Liver (tissue), 10 donors: ENCODE measurements at places on chromosomes 5 and 9. TPM values are rescaled to one million over a fixed set of nuclear protein-coding genes. Genes with fewer than 3 reads are reported as not detected.

DNA sequence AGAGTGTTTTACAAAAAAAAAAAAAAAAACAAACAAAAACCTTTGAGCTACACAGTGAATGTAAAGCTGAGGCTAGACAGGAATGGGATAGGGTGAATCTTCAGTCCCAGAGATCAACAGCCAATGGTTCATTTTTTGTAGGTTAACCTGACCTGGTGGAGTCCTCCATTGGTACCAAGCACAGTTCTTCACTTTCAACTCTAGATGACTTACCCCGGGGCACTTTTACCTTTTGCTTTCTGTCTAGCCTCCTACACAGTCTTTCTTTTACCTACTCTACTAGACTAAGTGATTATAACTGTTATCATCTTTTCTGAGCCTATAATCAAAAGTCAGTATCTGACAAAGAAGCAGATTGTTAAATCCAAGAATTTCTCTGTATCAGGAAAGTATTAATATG lies 50.9 kb downstream of the ANXA2R start:
- no peak overlapping the region for H3K4me3 ChIP-seq
- DNase-seq: no peak
- H3K27ac ChIP-seq: no peak overlapping the region
- H3K36me3 ChIP-seq: no peaks in the 10 kb centered on the region
- H3K27me3 ChIP-seq: no peaks in the 10 kb centered on the region

Gene ADGRD2
- total RNA-seq: not detected

DNA sequence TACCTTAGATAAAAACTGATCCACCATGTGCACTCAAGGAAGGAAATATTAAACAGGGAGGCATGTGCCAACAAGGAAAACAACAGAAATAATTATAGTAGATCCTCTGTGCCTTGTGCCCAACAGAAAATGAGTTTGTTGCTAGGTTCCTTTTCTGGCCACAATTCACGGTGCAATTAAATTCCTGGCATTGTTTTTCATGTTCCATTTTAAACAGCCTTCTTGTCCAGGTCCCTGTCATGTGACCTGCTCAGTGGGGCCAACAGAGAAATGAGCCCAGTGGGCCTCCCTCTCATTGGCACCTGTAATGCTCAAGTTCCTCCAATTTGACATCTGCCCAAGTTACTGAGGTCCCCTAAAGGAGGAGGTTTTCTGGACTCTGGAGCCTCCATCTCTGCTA lies 56.5 kb downstream of the SPOCK1 start:
- DNase-seq: no peak
- H3K27ac ChIP-seq: no peak overlapping the region
- no peak overlapping the region for H3K4me3 ChIP-seq
- H3K36me3 ChIP-seq: no peaks in the 10 kb centered on the region

Gene PLAC8L1
- not detected for total RNA-seq

DNA sequence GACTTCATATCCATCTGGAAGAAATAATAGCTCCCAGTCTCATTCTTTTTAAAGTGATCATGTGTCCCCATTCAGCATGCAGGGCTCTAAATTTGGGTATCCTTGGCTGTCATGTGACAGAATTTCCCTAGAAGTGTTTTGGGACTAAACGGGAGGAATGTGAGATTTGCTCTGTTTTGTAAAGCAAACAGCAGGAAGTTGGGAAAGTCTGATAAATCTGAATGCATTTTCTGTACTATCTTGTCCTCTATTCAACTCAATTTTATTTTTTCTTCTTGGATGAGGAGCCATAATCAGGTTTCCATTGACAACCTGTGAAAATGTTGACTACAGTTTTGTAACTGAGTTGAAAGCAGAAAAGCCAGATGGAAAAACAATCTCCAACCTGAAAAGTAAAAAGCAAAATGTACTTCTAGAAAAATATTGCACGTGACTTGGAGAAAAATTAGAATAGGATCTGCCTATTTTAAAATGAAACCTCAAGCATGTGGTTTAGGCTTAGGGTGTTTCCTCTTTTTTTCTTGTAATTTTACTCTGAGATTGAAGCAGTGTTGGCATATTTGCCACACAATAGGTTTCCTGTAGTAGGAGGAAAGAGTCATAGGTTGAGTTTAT lies 76.2 kb upstream of the IL6ST start:
- H3K27me3 ChIP-seq: no peaks in the 10 kb centered on the region
- no peaks in the 10 kb centered on the region for H3K36me3 ChIP-seq
- no peak overlapping the region for H3K27ac ChIP-seq

DNA sequence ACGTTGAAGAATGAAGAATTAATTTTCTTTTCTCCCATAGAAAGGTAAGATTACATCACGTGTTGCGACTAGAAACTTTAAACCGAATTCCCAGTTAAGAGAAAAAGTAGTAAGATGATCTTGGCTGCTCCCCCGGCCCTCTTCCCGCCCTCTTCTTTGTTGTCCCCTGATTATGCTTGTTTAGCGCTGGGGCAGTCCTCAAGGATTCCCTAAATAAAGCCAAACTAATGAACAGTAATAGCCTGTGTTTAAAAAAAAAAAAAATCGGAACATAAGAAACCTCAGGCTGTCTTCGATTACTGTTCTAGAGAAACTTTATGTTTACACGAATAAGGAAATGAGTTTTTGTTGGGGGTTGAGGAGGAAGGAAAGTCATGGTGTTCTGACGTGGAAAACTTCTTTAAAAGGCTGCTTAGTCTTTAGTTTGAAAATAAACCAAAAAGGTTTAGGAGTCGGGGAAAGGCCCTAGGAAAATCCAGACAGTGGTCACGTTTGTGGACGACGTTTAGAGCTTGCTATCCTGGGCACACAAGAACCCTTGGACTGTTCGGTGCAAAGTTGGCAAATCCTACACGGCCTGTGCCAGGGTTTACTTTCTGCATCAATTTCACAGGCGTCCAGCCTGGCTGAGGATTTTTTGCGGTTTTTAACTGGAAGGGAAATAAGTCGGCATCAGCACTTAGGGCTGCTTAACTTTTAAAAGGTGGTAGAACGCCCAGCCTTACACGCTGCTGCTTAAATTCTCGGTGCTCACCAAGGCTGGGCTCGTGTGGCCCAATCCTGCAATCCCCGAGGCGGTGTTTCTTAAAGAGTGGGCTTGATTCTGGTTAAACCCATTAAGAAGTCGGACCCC lies 1.1 kb upstream of the MAT2B start:
- H3K27ac ChIP-seq: peak overlapping the region; percentile 95
- H3K36me3 ChIP-seq: no peaks in the 10 kb centered on the region
- H3K4me3 ChIP-seq: peak overlapping the region; percentile 98
- no peaks in the 10 kb centered on the region for H3K27me3 ChIP-seq
- DNase-seq: peak; percentile 46

DNA sequence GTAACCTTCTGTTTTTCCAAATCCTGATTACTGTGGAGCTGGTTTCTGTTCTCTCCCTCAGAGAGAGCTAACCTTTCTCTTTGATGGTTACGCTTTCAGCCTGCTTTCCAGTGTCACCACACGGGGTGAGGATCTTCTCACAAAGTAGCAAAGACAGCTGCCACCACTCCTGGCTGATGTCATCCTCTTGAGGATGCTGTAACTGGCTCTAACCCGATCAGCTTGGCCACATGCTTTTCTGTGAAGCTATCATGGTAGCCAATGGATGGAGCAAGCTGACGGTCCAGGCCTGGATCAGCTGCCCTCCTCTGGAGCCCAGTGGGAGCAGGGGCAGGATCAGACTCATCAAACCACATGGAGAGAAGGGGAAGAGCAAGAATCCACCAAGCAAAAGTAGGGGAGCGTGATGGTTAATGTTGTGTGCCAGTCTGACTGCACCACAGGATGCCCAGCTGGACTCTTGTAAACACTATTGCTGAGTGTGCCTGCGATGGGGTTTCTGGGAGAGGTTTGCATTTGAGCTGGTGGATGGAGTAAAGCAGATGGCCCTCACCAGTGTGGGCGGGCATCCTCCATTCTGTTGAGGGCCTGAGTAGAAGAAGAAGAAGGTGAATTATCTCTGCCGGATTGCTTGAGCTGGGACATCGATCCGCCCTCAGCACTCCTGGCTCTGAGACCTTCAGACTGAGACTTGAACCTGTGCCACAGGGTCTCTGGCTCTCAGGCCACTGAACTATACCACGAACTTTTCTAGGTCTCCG lies 26.8 kb upstream of the ZNF354A start:
- H3K36me3 ChIP-seq: no peaks in the 10 kb centered on the region
- DNase-seq: no peak

DNA sequence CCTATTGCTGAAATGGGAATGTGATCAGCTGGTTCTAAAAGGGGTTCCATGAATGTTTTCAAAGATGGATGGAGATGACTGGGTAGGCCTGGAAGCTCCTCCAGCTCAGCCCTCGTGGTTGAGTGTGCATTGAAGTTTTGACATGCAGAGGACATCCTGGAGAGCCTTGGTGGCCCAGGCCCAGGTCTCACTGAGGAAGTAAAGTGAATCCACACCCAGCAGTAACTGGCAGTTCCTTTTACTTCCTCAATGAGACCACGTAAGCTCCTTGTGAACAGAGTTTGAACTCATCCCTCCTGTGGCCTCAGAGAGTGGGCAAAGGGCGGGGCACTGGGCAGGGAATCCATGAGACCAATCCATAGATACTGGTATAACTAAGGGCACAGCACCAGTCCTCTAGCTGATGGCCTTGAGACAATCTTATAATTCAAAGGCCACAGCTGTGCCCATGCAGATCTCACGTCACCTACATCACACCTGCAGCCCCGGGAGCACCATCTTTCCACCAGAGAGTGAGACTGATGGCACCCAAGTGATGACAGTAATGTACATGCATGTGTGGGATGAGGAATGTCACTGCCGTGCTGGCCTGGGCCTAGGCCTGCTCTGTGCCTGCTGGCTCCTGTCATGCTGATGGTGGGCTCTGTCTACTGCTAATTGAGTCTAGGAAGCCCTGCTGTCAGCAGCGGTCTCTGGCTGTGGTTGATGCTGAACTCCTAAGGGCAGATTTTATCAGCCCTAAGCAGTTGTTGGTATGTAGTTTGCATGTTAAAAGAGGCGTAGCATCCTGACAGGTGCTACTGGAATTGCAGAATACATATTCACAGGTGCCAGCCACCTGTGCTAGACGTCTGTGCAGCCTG lies 257.8 kb downstream of the FSTL4 start:
- no peaks in the 10 kb centered on the region for H3K4me1 ChIP-seq
- H3K27ac ChIP-seq: no peak overlapping the region
- H3K4me3 ChIP-seq: no peak overlapping the region
- no peaks in the 10 kb centered on the region for H3K36me3 ChIP-seq
- H3K27me3 ChIP-seq: no peaks in the 10 kb centered on the region
- DNase-seq: peak; percentile 17

DNA sequence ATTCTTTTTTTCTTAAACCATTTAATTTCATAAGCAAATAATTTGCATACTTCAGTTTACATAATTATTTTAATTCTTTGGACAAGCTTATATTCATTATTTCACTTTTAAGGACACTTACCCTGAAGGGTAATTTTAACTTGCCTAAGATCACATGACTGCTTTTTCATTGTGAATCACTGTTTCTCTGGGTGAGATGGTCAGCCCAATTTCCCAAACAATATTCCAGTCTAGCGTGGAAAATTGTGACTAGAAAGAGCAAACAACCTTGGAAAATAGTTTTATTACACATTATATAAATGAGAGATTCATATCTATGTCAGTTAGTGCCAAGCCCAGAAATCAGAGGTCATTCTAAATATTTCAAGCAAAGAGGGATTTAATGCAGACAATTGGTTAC lies 21.4 kb upstream of the JAKMIP2 start:
- no peak for DNase-seq
- no peak overlapping the region for H3K27ac ChIP-seq
- H3K36me3 ChIP-seq: no peaks in the 10 kb centered on the region
- no peak overlapping the region for H3K4me3 ChIP-seq

DNA sequence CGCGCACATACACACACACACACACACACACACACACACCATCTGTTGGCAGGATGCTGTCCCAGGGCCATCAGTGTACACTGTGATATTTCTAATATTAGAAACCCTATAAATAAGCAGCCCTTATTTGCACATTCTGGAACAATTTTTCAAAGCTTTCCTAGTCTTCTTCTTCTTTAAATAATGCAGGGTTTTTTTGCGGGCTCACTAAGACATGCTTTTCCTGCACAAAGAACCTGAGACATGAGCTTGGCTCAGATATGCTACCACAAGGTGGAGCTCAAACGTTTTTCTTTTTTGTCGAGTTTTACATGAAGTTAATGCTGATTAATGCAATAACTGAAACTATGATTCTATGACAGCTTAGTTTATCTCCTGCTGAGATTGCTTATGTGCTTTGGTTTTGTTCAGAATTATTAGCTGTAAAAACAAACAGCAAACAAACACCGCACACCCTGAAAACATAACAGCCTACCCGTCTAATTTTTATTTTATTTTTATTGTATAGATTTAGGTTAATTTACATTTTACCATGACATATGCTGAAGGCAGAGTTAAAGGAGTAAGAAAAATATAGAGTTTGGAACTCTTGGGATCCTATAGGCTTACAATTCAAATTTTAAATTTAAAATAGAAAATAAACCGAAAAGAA lies 95.8 kb downstream of the ALDH1A1 start:
- peak overlapping the region; percentile 90 for H3K27ac ChIP-seq
- no peaks in the 10 kb centered on the region for H3K27me3 ChIP-seq
- peaks cover 15% of the 10 kb centered on the region for H3K4me1 ChIP-seq
- no peak for DNase-seq

DNA sequence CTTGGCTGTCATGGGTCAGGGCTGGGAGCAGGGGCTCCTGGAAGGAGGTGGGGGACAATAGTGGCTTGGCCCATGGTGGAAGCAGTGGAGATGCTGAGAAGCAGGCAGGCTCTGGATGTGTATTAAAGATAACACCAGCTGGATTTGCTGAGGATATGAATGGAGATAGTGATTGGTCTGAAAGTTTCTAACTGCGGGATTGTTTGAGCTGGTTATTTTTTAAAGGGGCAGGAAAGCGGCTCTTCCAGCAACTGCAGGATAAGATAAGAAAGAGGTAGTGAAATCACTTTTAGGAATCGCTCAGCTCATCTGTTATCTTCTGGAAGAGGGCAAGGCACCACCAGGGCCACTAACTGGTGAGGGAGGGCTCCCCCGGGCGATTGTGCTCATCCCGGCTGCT lies 125.5 kb downstream of the TENT4A start:
- no peaks in the 10 kb centered on the region for H3K4me1 ChIP-seq
- no peaks in the 10 kb centered on the region for H3K27me3 ChIP-seq
- DNase-seq: no peak
- H3K36me3 ChIP-seq: no peaks in the 10 kb centered on the region

GRCh38 chr9:69121155-69122081 lies 52.7 kb upstream of the TJP2 start:
- H3K4me3 ChIP-seq: peak overlapping the region; percentile 86
- no peaks in the 10 kb centered on the region for H3K27me3 ChIP-seq
- H3K27ac ChIP-seq: peak overlapping the region; percentile 85
- H3K36me3 ChIP-seq: no peaks in the 10 kb centered on the region
- peak; percentile 64 for DNase-seq

- no peak overlapping the region for H3K27ac ChIP-seq
- H3K4me1 ChIP-seq: peaks cover 7% of the 10 kb centered on the region
- no peaks in the 10 kb centered on the region for H3K27me3 ChIP-seq
Observed at GRCh38 chr5:33445798-33446197, 5.0 kb downstream of the TARS1 start.
